HepG2 (cell line): ENCODE measurements at places on chromosomes 5 and 9.

- no peak for DNase-seq
Observed at GRCh38 chr5:14166437-14166836, 23.3 kb downstream of the TRIO start.

- DNase-seq: no peak
Observed at GRCh38 chr9:131060900-131061630, 35.3 kb upstream of the AIF1L start.

- DNase-seq: no peak
Observed at GRCh38 chr5:180034564-180034963, 37.0 kb downstream of the RNF130 start.

GRCh38 chr5:44942524-44943001, 133.8 kb downstream of the MRPS30 start:
- DNase-seq: no peak

DNA sequence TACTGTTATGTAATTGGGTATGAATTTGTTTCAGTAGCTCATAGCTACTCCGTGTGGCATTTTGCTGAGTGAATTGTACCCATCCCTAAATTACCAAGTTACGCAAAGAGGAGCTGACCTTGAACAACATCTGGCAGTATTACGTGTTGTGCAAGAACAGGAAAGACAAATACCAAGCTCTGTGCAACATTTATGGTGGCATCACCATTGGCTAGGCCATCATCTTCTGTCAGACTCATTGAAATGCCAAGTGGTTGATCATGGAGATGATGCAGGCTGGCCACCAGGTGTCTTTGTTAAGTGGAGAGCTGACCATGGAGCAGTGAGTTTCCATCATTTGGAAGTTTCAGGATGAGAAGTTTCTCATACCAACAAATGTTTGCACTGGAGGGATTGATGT, 15.0 kb downstream of the ZSWIM6 start:
- DNase-seq: peak; percentile 51

GRCh38 chr5:139638090-139638735, 9.9 kb upstream of the CXXC5 start:
- DNase-seq: no peak

DNA sequence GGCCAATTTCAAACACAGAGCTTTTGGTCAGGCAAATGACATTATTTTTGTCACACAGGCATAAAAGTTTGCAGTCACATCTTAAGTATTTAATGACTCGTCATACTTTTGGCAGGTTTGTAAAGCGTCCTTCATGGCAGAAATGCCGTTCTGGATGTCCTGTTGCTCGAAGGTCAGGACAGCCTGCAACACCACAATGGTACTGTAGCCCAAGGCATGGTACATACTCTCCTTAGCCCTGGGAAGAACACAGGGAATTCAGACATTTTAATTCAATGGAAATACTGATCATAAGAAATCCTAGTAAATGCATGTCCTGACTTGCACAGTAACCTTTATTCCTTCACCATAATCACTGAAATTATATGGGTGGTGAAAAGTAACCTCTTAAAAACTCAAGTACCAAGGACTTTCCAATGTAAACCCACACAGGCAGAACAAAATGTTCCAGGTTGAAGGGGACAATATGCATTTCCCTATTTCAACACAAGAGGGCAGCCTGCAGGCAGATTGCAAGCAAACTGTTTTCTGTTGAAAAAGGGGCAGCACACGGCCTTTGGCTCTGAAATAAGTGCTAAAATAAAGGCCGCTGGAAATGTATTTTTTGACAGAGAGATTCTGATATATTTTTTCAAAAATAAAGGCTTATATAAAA, 95.7 kb downstream of the TTC39B start:
- peak; percentile 70 for DNase-seq

GRCh38 chr5:76252437-76252836, 150.6 kb upstream of the IQGAP2 start:
- no peak for DNase-seq

DNA sequence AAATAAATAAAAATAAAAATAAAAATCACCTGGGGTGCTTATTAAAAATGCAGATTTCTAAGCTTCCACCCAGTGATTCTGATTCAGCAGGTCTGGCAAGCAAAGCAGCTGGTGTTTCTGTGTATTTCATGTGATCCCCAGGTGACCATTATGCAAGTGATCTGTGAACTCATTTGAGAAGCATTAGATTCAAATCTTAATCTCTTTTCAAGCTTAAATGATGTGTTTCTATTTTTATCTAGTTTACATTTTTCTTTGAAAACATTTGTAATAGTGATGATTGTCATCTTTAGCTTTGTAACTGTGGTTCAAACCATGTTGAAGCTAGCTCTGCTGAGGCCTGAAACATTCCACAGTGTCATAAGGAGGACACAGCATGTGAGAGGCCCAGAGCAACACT, 804.8 kb upstream of the ZNF608 start:
- no peak for DNase-seq
